ENCODE measurements at places on chromosomes 16 and 17.

GRCh38 chr17:2180768-2181167 is 122.8 kb downstream of the SMG6 start:
- no peak for DNase-seq

DNA sequence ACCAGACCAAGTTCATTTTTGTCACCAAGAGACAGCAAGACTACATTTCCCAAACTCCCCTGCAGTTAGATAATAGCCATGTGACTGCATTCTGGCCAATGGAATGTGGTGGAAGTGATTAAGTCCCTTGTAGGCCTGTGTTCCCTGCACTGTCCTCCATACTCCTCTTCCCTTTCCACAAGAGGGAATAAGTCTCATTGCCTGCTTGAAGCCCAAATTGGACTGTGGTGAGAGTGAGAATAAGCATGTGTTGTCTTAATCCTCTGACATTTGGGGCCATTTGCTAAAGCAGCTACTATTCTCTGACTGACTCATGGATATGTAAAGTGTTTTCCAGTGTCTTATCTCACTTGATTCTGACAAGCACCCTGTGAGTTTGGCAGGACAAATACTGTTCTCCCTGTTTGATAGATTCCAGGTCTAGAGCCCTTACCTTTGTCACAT is 20.7 kb downstream of the PIK3R6 start:
- no peak for DNase-seq

DNA sequence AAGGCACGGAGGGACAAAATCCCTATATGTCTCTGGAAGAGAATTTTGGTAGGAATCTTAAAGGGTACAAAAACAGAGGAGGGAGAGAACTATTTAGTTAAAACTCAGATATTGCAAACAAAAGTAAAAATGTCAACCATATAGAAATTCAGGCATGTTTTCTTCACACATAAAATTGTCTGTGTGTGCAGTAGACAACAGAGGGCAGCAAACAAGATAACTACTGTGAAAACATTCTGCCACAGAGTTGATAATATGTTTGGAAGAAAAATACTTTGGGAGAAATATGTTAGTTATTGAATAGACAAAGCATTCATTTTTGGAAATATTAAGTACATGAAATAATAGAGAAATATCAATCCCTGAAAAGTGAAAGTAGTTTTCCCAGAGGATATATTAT is 56.2 kb downstream of the SNX11 start:
- DNase-seq: no peak

- peak; percentile 21 for DNase-seq
Observed at GRCh38 chr16:88455610-88456355, 2.7 kb downstream of the ZFPM1 start.

- DNase-seq: no peak
Observed at GRCh38 chr17:66322764-66323163, 20.4 kb downstream of the PRKCA start.

- no peak for DNase-seq
Observed at GRCh38 chr17:2123375-2124251, 68.7 kb downstream of the HIC1 start.

GRCh38 chr17:7560172-7561027 is 1.3 kb upstream of the SENP3 start:
- DNase-seq: peak; percentile 39

- DNase-seq: no peak
Observed at GRCh38 chr16:11224096-11224893, 31.7 kb downstream of the SOCS1 start.

GRCh38 chr16:3214904-3215600 is 19.9 kb downstream of the ZNF200 start:
- DNase-seq: peak; percentile 10

DNA sequence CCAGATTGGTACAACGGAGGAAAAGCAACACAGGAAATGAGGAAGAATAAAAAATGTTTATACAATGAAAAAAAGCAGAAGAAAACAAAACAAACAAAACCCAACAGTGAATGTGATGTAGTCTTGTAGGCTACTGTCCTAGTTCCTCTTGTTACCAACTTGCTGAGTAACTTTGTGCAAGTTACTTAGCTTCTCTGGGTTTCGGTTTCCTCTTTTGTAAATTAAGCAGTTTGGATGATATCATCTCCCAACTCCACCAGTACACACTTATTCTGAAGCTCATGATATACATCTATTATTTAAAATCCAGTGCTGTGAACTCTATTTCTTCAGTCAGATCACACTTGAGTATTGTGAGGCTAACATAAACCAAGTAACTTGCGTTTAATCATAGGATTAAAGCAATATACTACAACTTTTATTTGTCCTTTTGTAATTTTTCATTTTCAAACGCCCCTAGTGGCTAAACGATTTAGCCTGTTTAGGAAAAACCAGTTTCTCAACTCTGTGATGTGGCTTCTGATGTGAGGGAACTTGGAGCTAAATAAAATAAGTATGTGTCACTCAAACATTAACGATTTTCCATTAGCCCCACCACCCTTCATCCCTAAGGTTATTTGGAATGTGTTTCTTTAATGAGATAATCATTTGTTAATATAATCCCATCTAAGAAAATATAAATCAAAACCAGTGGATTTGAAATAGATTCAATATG is 1.4 kb upstream of the UNK start:
- peak; percentile 63 for DNase-seq

DNA sequence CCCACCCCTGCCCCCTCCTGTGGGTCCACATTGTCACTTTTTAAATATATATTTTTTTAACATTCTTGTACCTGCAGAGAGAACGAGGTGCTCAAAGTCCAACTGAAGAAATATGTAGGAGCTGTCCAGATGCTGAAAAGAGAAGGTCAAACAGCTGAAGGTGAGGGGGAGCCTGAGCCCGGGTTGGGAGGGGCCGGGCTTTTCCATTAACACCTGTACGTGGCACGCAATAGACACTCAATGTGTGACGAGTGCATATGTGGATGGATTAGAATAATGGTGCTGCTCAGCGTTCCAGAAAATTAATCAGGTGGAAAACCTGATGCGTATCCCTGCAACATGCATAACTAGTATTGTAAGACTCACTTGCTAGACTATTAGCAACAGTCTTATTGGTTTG is 223.0 kb downstream of the SNX29 start:
- no peak for DNase-seq

DNA sequence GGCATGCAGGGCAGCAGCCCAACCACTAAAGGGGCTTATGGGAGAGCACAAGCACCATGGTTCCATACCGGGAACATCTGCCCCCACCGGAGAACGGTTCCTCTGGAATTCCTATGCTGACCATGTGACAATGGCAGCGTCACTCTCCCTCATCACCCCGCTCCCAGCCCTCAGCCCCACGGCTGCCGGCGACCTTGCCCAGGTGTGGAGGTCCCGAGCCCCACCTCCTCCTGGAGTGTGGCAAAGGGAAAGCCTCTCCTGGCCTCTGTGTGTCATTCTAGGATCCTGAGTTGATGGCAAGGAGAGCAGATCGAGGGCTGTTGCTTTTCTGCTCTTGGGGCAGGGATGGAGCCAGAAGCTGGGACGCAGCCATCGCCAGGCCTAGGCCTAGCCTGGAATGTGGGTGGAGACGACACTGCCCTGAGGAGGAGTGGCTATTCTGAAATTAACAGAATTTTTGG is 17.8 kb upstream of the RNPS1 start:
- DNase-seq: no peak

GRCh38 chr17:14454746-14455145 is 153.9 kb downstream of the HS3ST3B1 start:
- no peak for DNase-seq

DNA sequence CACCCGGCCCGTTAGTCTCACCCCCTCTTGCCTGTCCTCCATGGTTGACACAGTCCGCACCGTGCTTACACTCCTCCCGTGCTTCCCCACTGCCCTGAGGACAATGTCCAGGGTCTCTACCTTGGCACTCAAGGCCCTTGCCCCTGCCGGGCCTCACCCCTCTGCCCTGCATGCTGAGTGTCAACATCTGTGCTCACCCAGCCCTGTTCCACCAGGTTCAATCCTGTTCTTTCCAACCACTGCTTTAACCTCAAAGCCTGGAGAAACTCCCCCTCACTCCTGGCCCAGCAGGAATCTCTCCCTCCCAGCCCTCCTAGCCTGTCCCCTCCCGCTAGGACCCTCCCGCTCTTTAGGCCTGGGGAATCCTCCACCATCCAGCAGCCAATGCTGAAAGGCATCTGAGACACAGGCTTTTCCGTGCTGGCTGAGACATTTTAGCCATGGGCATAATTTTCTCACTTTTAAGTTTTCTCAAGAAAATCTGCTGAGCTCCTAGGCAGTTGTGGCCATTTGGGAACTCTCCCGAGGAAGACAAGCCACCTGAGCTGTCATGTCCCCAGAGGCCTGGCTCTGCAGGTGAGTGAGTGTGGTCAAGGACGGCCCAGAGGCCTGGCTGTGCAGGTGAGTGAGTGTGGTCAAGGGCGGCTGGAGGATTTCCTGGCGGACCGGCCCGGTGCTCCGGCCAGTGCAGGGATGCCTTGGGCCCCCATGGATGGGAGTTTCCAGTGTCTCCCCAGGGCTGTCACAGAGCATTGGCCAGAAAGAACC is 10.8 kb upstream of the P2RX1 start:
- no peak for DNase-seq

DNA sequence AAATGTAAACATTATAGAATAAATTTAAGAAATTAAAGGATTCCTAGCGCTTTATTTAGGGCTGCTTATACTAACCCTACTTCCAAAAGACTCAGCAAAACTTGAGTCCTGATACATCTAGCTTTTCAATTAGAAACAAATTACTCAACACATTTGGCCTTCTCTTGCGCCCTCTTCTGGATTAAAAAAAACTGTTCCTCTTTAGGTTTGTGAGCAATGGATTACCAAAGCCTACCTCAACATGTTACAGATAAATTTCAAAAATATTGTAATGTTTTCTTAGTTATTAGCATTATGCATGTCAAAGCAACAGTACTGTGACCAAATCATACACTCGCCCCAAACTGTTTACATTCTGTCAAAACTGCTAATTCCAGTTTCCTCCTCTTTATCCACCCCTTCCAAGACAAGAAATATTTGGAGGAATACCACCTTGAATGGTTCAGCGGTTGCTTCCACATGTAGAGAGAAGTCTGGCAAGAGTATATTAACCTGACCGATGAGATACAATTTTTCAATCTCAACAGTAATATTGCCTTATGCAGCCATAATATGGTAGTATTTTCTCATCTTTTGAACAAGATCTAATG is 2.7 kb downstream of the NUFIP2 start:
- peak; percentile 65 for DNase-seq

- DNase-seq: no peak
Observed at GRCh38 chr16:3356118-3356517, 429 bp downstream of the OR2C1 start.

DNA sequence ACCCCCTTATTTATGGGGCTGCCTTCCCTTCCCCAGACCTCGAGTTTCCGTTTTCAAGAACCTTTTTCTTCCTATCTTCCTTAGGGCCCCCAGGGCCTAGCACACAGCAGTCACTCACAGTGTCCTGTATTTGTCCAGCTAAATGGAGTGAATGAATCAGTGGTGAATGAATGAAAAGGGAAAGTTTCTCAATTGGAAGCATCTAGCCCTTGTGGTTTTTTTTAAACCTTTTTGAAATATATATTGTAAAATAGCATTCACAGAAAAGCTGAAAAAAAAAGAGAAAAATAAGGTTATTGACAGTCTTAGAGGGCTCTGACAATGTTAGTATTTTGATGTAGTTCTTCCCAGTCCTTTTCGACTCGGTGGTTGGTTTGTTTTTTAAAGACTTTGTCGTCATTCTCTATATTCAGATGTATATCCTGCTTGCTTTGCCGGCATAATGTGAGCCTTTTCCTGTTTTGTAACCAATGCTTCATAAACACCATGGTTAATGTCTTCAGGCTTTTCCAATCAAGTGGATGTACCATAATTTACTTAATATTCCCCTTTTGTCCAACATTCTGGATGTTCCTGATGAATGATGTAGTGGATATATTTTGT is 45.3 kb downstream of the RAI1 start:
- no peak for DNase-seq

Data from HCEC 1CT (cell line).